ENCODE measurements at places on chromosomes 11 and 22.

DNA sequence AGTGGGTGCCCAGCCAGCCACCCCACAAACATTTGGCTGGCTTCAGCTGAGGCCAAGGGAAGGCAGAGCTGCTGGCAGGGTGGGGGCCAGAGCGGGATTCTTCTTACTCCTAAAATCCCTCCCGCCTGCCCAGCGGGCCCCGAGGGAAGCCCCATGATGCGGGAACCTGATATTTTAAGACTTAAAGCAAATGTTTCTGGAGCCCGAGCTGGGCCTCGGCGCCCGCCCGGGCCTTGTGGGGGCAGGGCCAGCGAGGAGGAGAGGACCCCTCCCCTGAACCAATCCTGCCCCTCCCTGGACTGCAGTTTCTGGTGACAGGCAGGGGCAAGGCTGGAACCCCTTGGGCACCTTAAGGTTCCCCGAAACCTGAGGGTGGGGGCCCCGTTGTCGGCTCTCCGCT lies 17.2 kb downstream of the GP1BB start:
- no peak for DNase-seq

DNA sequence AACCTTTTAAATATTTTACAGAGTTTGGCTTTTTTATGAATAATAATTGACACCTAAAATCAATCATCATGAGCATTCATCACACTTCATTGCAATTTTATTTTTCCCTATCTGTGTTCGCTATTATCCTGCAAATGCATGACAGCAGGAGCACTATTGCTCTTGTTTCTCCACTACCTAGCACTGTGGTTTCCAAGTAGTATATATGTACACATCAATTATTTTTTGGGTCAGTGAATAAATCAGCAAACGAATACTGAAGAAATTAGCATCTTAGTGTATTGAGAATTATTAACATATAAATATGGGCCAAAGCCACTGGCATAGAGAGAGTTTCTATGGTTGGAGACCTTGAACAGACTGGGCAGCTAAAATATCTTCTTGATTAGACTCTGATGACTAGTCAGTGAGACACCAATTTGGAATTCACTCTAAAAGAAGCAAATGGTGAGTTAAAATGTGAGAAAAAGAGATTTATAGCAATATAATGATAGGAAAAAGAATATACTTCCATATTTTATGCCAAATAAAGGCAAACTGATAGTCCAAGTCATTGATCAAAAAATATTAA lies 731.1 kb upstream of the LUZP2 start:
- no peak for DNase-seq

DNA sequence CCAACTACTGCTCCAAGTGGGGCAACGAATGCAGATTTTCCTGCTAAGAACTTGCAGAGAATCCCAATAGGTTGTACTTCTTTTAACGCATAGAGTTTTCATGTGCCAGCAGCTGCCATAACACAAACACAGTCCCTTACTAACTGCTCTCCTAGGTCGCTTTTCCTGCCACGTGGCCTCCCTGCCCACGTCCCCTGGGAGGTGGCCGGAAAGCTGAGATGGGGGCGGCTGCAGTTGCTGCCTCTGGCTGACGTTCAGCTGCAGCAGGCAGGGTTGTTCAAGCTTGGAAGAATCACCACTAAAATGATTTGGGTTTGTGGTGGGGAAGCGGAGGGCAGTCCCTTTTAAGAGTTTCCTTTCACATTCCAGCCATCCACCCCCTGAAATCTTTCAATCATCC lies 39.3 kb downstream of the ZNF202 start:
- DNase-seq, result no peak

GRCh38 chr11:119361056-119361787 lies 14.7 kb upstream of the MFRP start:
- DNase-seq, result peak; percentile 57

GRCh38 chr22:25563761-25564319 lies 635 bp upstream of the GRK3 start:
- no peak for DNase-seq

DNA sequence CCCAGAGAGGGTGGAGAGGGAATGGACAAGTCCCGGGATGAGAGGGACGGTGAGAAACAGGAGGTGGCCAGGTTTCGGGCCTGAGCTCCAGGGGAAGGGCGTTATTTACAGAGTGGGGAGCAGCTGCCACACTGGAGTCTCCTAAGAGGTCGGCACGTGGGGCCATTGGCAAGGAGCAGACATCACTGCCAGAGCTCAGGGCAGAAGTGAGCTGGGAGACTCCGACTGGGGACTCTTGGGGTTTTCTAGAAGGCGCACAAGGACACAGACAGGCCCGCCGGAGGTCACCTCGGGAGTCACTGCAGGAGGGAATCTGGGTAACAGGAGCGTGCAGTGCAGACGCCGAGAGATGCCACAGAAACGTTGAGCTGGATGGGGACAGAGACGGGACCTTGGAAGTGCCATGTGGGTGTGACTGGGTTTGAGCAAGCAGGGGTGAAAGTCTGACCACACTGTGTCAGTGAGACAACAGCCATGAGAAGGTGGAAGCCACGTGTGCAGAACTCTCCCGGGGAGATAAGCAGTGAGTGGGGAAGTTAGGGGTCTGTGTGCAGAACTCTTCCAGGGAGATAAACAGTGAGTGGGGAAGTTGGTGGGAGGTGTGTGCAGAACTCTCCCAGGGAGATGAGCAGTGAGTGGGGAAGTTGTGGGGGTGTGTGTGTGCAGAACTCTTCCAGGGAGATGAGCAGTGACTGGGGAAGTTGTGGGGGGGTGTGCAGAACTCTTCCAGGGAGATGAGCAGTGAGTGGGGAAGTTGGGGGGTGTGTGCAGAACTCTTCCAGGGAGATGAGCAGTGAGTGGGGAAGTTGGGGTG lies 187.5 kb downstream of the SHANK2 start:
- DNase-seq, result no peak

DNA sequence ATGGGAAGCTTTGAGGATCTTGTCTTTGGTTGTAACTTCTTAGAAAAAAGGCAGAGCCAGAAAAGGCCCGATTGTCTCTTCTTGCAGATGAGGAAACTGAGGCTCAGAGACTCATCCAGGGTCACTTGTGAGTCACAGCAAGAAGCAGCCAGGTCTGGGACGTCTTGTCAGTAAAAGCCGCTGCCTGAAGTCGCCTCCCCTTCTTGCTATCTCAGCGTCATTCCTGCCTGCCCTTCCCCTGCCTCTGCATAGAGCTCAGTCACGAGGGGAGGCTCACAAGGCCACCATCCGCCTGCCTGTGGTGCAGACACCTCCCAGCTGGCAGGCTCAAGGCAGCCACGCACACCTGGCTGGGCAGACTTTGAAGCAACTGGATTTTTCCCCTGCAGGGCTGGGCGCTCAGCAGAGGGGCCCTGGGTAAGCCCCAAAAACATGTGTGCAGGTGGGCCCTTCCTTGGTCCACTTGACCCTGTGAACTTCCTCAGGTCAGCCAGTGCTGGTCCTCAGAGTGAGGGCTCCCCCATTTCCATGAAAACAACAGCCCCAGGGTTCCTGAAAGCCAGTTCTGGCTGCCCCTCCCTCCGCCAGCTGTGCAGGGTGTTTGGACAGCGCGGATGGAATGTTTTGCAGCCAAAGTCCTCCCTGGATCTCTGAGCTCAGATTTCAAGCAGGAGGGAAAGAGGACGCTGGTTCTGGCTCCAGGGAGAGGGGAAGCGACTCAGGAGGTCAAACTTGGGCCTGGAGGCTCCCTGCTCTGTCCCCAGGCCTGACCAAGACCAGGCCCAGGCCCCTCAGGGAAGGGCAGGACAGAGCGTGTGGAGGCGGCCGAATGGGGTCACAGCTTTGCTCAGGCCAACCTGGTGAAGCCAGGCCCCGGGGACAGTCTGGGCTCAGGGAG lies 6.0 kb upstream of the RAB3IL1 start:
- DNase-seq, result no peak

DNA sequence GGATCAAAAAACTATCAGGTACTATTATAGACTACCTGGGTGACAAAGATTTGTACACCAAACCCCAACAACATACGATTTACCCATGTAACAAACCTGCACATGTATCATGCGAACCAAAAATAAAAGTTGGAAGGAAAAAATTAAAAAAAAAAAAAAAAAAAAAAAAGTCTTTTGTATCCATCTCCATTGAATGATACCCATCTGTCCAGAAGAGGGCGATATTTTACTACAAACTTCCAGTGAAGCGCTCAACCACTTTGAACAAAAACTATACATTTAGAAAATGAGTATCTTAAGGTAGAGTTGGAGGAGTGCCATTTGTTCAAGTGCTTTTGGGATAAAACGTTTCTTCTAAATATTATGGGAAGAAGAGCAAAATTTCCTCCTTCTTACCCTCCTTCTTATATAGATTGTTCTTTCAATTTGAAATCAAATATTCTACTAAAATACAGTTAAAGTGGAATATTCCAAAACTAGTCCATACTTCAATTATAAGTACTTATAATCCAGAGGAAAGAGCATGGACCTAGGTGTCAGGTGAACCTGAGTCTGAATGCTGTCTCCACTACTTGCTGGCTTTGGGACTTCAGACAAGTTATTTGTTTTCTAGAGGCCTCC lies 23.3 kb downstream of the ARL14EP start:
- no peak for DNase-seq

GRCh38 chr11:121367001-121367843 lies 74.7 kb downstream of the SC5D start:
- peak; percentile 4 for DNase-seq

GRCh38 chr22:23283591-23284503 lies 103.5 kb downstream of the BCR start:
- DNase-seq, result no peak

GRCh38 chr11:61554172-61554988 lies 26.5 kb downstream of the SYT7 start:
- peak; percentile 15 for DNase-seq

DNA sequence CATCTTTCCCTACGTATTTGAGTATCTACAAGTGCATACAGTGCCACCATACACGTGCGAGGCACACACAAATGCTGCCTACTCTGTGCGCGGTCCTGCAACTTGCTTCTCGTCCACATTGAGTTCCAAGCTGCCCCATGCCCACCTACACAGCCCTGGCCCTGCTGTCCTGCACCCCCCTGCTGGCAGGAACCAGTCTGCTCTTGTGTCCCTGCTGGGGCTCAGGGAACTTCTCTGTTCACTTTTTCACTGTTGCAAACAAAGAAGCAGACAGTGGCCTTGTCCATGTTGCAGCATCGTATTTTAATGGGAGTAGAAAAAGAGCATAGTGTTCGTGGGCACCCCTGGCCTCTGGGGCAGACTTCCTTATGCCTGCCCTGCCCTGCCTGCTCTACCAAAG lies 14.0 kb downstream of the CPT1A start:
- DNase-seq, result no peak

DNA sequence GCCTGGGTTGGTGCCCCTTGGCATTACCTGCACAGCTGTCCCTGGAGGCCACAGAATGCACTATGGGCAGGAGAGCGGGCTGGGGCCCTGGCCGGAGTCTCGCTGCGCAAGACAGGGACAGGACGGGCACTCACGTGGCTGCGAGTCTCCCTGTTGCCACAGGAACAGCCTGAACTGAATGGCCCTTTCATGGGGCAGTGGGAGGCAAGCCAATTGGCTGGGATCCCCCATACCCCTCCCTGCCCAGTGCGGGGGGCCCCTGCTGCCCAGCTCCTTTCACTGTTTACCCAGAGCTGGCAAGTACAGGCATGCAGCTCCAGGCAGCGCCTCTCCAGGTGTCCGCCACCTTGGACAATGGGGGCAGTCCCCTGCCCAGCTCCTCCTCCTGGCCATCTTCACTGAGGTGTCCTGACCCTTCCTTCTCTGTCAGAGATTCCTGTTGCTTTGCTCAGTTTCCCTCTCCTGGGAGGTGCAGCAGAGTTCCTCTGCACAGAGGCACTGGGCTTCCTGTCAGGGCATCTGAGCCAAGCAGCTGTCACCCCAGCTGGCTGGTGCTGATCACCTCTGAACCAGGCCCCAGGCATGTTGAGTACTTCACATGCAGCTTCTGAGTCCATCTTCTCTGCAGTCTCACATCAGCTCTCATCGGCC lies 5.2 kb downstream of the USP2 start:
- DNase-seq, result no peak

- DNase-seq, result no peak
Observed at GRCh38 chr22:21450320-21450831, 16.8 kb upstream of the TMEM191C start.

- DNase-seq, result no peak
Observed at GRCh38 chr11:49221112-49221511, 12.7 kb upstream of the FOLH1 start.

GRCh38 chr11:66842896-66843775 lies at the start of gene RCE1:
TSS of gene RCE1 (plus strand) at chr11:66843441. CDS start at chr11:66843456, 15 bp downstream.
- peak; percentile 87 for DNase-seq

DNA sequence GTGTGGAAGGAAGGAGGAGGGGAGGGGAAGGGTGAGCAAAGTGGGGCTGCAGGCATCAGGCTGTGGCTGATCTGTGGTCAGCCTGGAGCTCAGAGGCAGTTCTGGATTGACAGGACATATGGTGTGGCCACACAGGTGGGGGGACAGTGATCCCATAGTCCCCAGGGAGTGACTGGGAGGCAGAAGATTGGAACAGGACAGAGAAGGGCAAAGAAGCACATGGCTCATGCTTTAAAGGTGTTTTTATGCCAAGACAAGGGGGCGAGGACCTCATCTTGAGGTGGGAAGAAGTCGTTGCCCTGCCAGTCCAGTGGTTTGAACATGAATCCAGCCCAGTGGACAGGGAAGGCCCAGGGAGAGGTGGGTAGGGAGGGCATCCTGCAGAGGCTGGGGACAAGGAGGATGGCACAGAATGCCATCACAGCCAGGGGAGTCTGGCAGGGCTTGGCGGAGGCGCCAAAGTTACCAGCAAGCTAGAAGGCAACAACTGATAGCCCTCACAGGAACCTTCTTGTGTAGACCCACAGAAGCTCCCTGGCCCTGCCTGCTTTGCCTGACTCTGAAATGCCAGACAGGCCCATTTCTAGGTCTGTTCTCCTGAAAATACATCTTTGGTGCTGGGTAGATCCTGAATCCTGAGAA lies 3.1 kb downstream of the BET1L start:
- DNase-seq, result no peak

DNA sequence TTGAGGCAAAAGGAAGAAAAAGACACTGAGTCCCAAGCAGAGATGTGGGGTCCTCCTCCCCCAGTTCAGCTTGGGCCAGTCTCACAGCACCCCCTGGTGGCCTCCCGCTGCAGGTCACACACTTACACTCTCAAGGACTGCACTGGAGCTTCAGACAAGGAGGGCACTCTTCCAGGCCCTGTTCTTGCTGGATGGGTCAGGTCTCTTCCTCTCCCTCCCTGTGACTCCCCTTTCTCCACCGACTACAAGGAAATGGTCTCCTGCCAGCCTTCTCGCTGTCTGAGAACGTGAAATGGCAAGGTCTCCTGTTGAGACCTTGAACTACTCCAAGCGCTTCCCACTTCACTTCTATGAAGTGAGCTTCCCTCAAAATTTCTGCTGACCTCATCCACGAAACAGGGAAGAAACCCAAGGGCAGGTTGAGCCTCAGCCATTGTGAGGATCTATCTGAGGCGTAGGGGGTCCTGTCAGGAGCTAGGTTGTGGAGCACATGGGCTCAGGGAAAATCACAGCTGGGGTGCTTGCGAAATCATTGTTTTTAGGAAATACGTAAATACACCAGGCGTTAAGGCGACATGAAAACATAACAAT lies 11.2 kb upstream of the IGLL1 start:
- peak; percentile 37 for DNase-seq
